ENCODE measurements at places on chromosomes 1 and 21.
A peak's percentile ranks its signal among the peaks of the same experiment; 100 is the strongest.

DNA sequence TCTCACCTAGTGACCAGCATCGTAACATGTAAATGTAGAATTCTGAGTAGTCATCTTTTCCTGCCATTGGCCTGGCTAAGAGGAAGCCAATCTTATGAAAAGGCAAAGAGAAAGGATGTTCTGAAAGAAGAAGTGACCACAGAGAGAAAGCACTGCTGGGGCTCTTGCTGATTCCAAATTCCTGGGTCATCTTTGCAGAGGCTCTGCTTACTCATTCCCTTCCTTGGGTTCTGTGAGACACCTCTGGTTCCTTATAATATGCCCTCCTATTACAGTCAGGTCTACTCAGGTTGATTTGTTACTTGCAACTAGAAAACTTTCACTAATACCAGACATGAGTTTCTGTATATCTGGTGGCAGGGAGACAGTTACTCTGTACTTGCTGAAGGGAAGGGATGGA is 198.8 kb upstream of the C8B start:
- DNase-seq = no peak

- DNase-seq = no peak
These were observed 10.1 kb downstream of the HLX start for GRCh38 chr1:220889333-220889732.

DNA sequence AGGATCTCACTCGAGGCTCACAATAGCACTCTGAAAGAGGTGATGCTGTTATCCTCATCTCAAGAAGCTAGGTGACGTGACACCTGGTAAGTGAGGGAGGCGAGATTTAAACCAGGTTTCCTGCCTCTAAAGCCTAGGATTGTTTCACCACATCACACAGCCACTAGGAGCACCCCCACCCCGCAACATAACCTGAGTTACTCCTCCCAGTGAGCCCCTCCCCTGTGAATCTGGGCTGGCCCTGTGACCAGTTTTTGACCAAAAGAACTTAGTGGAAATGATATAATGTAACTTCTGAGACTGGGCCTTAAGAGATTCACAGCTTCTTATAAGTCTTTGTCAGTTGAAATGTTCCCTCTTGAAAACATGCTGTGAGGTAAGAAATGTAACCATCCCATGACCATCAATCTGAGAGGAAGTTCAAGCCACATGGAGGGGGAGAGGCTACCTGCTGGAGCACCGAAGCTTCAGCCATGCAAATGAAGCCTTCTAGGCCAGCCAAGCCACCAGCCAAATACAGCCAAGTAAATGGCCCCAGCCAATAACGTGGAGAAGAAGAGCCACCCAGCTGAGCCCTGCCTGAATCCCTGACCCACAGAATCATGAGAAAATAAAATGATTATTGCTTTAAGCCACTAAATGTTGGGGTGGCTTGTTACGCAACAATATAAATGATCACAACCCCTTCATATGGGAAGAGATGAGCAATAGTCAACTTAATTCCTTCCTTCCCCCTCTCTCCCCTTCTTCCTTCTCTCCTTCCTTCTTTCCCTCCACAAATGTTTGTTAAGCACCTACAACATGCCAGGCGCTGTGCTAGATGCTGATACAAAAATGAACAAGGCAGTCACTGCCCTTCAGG is 61.0 kb upstream of the FAM20B start:
- no peak for DNase-seq

GRCh38 chr1:19484338-19484797 is 971 bp downstream of the CAPZB start:
- peak; percentile 37 for DNase-seq

- DNase-seq = no peak
These were observed 38.8 kb upstream of the RGS8 start for GRCh38 chr1:182723200-182723599.

DNA sequence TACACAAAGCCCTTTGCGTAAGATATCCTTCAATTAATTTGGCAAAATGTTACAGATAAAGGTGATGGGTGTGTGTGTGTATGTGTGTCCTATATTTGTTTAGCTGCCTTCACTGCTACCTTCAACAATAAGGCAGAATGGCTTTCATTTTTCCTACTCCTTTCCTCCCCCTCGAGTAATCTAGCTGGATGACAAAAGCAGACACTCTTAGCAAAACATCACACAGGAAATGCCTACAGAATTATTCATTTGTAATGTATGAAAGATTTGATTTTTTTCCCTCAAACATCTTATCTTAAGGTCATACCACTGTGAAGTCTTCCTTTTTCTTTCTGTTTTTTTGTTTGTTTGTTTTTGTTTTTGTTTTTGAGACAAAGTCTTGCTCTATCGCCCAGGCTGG is 10.6 kb downstream of the PTPN22 start:
- DNase-seq = no peak

GRCh38 chr1:63662841-63663240 is 69.6 kb downstream of the PGM1 start:
- DNase-seq = peak; percentile 39

DNA sequence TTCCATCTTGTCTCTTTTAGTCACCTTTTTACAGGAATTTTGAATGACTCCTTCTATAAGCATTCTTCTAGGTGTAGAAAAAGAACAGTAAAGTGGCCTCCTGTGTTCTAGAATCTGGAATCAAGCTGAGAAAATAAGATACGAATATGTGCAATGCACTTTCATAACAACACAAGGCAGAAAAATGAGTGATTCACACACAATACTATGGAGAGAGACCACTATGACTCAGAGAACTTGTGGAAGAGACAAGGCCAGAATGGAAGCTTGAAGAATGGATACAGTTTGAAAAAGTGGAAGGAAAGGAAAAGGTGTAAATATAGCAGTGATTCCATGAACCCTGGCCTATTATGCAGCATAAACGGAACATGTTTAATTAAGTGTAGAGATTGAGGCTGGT is 57.1 kb upstream of the SAMSN1 start:
- no peak for DNase-seq

GRCh38 chr1:53693339-53693738 is 45.6 kb downstream of the GLIS1 start:
- no peak for DNase-seq

GRCh38 chr1:67970088-67970487 is 80.3 kb downstream of the DIRAS3 start:
- DNase-seq = no peak

DNA sequence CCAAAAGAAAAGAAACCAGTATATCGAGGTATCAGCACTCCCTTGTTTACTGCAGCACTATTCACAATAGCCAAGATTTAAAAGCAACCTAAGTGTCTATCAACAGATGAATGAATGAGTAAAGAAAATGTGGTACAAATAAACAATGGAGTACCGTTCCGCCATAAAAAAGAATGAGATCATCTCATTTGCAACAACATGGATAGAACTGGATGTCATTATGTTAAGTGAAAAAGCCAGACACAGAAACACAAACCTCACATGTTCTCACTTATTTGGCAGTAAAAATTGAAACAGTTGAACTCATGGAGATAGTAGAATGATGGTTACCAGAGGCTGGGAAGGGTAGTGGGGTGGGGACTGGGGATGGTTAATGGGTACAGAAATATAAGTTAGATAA is 4.3 kb upstream of the GNG5 start:
- DNase-seq = no peak

DNA sequence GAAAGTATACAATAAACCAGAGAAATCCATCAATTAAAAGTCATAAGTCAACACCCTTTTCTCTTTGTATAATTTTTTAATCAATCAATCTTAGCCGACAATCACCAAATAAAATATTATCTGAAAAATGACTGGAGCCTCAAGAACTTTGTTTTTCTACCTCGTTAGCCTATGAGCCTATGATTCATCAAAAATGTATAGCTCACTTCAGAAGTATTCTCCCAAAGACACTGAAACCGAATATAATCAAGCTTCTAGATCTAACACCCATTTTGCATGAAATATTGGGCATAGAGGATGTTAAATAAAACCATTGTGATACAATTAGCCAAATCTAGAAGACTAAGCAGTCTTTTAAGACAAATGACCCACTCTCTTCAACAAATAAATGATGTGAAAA is 17.8 kb upstream of the RSBN1 start:
- no peak for DNase-seq

DNA sequence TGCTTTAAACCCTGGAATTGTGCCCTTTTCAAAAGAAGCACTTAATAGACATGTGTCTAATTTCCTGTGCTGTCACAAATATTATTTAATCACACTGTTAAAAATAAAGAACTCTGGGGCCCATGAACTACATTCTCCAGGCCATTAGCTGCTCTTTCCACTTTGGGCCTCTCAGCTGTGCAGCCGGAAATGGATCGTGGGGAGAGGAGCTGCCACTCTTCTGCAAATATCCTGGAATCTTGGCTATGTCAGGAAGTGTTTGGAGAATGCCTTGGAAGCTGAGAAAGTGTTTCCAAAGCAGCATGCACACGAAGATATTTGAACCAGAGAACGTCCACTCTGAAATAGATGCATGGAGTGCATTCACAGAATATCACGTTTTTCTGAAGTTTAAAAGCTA is 27.5 kb upstream of the VPS26C start:
- no peak for DNase-seq

DNA sequence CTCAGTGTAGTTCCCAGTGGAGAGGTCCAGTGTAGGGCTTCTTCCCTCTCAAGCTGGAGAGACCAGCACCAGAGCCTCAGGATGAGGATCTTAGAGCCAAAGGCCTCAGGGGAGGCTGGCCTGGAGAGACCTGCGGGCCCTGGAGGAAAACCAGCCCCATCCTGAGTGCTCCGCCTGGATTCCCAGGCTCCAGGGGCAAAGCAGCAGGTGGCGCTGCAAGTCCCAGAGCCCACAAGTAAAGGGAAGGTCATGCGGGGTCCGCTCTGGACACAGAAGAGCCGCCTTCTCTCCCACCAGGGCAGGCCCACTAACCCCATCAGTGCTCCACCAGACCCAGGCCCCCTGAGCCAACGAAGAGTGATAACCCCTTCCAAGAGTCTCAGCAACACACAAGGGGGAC is 22.7 kb downstream of the PGBD5 start:
- peak; percentile 56 for DNase-seq

- DNase-seq = no peak
These were observed 40.0 kb downstream of the TMCO4 start for GRCh38 chr1:19759740-19760089.

GRCh38 chr1:190168116-190168892 is 309.4 kb downstream of the BRINP3 start:
- DNase-seq = no peak

- DNase-seq = no peak
These were observed 74.6 kb downstream of the LMO4 start for GRCh38 chr1:87403061-87403820.

DNA sequence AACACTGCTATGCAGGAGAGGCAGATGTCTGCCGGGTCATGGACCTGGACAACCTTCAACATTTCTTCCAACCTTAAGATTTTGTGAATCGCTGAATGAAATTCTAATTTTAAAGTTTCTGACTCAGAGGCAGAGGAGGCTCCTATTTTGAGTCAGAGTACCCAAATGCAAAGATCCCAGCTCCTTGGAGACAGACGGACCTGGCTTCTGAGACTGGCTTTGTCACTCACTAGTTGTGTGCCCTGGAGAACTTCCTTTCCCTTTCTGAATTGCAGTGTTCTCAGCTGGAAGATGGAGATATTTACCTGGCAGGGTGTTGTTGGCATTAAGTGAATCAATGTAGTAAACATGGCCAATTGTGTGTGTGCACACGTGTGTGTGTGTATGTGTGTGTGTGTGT is 51.9 kb downstream of the IER5 start:
- no peak for DNase-seq

DNA sequence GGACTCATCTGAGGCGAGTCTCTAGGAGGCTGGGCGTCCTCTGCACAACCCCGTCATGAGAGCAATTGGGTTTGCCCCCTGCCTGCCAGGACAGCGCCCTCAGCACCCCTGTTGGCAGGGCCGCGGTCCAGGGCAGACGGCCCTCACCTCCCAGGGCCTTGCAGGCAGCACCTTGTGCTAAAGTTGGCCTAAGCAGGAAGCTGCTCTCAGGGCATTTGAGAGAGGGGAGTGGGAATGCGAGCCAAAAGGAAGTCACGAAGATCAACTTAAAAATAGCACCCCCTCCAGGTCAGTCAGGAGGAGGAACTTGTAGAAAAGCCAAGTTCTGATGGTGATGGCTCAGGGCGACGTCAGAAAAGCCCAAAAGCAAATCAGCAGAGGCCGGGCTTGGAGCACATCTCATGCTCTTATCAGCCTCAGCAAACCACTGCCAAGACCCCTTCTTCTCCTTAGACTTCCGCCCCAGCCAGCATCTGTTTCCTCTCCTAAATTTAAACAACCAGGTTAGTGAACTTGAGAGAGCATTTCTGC is 12.6 kb upstream of the ADORA3 start:
- DNase-seq = peak; percentile 70

GRCh38 chr1:97378596-97378995 is 542.2 kb downstream of the DPYD start:
- no peak for DNase-seq

GRCh38 chr1:112702067-112702395 is 4.9 kb downstream of the RHOC start:
- DNase-seq = no peak

DNA sequence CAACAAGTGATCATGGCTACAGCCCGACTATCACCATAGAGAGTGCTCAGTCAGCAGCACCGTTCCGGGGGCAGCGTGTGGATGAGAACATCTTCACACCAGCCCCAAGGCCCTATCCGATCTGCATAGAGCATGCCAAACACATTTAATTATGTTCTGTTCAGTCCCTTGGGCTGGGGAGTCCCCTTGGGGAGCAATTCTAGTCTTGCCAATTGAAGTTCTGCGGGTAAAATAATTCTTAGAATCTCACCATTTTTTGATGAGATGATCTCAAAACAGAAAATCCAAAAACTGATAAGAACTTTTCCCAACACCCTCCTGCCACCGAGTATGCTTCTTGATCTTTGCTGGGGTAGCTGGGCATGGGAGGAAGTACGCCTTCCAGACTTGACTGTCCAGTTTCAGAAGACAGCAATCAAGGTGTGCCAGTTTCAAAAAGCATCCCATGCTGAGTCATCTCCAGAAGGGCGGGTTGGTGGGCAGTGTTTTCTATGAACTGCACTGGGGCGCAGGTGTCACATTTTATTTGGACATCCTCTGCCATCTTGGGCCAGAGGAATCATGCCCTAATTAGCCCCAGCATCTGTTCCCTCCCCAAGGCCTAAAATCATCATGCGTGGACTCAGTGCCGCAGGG is 20.8 kb upstream of the PTPRF start:
- no peak for DNase-seq

DNA sequence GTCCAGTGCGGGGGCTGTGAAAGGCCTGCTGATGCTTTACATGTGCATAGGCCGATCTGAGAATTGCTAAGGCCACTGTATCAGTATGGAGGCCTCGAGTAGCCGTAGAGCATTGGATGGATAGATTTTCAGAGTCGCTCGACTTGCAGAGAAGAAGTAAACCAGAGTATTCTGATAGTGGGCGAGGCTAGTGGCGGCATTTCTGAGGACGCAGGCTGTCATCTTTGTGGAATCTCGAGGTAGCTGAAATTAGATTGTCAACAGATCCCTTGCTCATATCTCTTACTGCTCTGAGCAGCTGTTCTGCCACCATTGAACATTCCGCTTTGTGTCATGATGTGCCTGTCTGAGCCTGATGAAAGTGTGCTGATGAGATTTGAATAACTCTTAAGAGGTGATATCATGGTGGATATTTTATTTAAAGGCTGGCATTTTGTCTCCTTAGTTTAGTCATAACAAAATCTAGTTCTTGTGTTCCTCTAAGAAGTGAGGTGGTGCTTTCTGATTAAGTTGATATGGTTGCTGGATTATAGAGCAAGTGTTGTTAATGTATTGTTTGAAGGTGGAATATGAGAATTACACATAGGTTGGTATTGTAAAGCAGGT is 1.5 kb downstream of the KIF1B start:
- no peak for DNase-seq

- no peak for DNase-seq
These were observed 31.3 kb downstream of the NVL start for GRCh38 chr1:224298346-224299330.

Data from iPS-NIHi11 (cell line).